Stimulated activated CD4-positive, alpha-beta T cell treated with anti-CD3 and anti-CD28 coated beads, TNF-alpha, amount 100 ng/mL, for 48 hours (primary cell): ENCODE measurements at places on chromosomes 7 and 10.
A peak's percentile ranks its signal among the peaks of the same experiment; 100 is the strongest.

- DNase-seq = peak; percentile 63
These were observed 55.8 kb upstream of the LANCL2 start for GRCh38 chr7:55309040-55309991.

DNA sequence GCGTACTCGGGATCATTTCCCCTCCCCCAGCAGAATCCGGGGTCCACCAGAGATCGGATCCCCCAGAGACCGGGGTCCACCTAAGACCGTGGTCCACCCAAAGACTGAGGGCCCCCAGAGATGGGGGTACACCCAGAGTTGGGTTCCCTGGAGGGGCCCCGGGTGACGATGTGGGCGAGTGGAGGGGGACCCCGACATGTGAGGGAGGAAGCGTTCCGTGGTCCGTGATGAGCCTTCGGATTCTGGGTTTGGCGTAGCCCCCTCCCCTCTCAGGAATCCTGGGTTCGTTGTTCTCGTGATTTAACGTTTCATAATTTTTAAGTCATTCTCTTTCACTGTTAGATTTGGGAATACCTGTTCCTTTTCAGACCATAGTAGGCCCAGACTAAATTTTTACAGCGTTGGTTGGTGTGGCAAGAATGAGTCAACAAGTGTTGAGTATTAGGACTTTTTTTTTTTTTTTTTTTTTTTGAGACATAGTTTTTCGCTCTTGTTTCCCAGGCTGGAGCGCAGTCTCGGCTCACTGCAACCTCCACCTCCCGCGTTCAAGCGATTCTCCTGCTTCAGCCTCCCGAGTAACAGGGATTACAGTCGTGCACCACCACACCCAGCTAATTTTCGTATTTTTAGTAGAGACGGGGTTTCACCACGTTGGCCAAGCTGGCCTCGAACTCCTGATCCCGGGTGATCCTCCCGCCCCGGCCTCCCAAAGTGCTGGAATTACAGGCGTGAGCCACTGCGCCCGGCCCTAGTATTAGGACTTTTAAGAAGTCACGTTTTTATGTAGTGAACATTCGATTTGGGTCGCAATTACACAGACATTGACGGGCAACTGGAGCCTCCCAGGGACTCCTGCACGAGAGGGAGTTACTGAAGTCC, 672 bp downstream of the GTPBP4 start:
- DNase-seq = peak; percentile 27

DNA sequence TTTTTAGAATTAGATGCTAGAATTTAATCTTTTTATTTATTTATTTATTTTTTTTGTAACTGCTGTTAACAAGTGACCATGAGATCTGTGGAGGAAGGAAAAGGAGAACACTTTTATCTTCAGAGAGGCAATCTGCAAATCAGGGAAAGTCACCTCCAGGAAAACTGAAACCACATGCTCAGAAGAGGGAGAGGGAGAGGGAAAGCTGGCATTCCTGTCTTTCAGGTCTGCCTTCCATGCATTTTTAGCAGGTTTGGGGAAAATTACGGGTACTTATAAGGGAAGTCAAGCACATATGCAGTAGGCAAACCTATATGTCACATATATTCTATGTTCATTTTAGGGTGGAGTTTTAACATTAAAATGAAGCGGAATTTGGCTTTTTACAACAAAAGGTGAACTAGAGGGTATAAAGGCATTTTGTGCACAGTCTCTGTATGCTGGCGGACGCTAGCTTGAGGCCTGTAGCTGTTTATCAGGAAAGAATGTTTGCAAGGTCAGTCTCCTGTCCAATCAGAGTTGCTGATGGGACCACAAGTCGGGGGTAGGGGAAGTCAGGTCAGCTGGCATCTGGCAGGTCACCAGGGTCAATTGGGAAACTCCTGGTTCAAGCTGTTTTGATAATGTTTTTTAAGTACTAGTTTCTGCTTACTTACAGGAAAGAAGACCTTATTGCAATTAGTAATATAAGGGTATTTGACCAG, 333.5 kb downstream of the GPR158 start:
- DNase-seq = no peak

GRCh38 chr7:106629516-106629915, 31.4 kb downstream of the CCDC71L start:
- no peak for DNase-seq

- DNase-seq = no peak
These were observed 11.2 kb downstream of the KCNMA1 start for GRCh38 chr10:77626266-77626935.

DNA sequence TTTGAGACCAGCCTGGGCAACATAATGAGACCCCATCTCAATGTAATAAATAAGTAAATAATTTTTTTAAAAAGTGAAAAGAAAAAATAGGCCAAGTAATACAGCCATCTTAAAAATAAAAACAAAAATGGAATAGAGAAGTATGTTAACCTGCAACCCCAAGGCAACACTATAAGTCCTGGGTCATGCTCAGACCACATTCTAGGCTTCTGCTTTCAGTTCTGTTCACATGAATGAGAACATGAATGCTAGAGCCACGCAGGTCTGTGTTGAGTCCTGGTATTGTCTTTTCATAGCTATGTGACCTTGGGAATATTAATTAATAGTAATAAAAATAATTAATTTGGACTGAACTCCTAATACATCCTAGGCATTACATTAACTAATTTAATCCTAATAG, 284.0 kb downstream of the AUTS2 start:
- DNase-seq = no peak

- DNase-seq = no peak
These were observed 64.6 kb downstream of the CUX1 start for GRCh38 chr7:101882005-101882421.

DNA sequence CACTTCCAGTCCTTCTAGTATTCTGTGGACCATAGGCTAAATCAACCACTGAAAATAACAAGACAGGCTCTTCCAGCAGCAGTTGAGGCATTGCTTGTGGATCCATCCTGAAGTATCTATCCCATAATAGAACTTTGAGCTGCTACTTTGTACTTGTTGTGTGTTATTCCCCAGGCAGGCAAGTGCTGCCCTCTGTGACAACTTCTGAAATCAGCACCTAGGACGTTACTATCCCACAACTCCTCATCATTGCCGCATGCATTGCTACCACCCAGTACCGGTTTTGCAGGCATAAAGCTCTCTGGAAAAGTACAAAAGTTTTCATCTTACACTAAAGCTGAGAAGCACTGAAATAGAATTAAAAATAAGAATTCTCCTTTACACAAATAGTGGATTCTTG, 145.3 kb downstream of the HTR7 start:
- DNase-seq = no peak

- DNase-seq = no peak
These were observed 43.2 kb downstream of the CCNY start for GRCh38 chr10:35379226-35380137.

DNA sequence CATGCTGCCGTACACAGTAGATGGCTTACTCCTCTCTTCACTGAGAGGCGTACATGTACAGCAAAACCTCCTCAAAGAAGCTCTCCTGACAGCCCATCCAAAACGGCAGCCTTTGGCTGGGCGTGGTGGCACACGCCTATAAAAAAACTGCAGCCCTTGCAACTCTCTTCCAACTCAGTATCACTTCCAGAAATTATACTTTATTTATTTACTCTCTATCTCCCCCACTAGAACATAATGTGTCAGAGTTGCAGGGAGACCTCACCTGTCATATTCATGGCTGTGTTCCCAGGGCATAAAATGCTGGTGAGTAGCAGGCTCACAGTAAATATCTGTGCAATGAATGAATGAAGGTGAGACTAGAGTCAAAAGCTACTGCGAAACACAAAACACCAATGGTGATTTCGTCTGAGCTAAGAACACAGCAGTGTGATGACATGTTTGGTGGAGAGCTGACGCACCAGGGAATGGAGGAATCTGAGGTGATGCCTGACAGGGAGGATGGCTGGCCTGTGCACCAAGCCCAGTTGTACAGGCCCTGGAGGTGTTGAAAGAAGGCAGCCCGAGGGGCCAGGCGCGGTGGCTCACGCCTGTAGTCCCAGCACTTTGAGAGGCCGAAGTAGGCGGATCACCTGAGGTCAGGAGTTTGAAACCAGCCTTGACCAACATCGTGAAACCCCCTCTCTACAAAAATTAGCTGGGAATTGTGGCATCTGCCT, 55.3 kb downstream of the COBL start:
- DNase-seq = no peak

DNA sequence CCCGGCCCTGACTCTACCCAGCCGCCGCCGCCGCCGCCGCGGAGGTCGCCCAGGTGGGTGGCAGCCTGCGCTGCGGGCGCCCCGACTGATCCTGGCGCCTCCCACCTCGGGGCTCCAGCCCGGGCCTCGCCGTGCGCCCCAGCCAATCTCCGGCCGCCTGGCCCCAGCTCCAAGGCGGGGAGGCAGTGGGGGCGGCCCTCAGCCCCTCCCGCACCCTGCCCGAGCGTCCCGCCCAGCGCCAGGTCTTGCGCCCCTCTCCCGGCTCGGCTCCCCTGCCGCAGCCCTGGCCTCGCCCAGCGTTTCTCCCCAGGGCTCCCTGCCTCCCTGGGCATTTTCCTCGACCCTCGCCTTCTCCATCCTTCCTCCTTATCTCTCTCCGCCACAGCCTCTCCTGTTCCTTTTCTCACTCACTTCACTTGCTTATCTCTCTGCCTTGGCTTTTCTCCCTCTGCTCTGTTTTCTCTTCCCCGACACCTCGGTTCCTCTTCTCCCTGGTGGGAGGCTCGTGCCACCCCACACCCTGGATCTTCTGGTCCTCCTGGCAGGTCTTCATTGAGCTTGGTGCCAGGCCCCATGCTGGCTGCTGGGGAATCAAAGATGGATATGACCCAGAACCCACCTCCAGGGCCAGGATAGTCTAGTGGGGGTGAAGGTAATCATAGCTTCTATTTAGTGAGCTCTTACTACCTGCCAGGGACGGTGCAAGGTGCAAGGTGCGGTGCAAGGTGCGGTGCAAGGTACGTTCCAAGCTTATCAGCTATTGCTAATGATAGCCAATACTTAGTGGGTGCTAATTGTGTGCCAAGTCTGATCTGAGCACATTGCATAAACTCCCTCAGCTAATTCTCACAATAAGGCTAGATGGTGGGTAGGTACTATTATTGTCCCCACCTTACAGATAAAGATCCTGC, at the start of gene SFRP5:
Gene SFRP5 (minus strand): TSS at position 87 of the 911 bp plus-strand sequence. CDS start 166 bp downstream, outside the sequence.
- no peak for DNase-seq

- DNase-seq = no peak
These were observed 134.4 kb downstream of the ARHGAP21 start for GRCh38 chr10:24589265-24589664.

DNA sequence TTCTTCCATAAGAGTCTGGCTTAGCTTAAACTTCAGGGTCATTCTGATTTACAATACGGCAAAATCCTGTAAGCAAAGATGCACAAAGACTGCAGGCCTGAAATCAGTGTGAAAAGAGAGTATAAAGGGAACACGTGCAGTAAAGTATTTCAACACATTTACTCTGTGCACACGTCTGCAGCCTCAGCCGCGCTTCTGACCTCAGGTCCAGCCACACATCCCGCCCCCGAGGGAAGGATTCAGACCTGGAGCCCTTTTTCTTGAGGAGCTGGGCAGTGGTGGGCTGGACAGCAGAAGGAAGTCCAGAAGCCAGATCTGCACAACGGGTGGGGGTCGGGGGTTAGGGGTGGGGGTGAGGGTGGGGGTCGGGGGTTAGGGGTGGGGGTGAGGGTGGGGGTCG, 58.9 kb upstream of the FAM20C start:
- DNase-seq = no peak

- DNase-seq = no peak
These were observed 81.0 kb downstream of the KIAA1549 start for GRCh38 chr7:138900035-138900828.

DNA sequence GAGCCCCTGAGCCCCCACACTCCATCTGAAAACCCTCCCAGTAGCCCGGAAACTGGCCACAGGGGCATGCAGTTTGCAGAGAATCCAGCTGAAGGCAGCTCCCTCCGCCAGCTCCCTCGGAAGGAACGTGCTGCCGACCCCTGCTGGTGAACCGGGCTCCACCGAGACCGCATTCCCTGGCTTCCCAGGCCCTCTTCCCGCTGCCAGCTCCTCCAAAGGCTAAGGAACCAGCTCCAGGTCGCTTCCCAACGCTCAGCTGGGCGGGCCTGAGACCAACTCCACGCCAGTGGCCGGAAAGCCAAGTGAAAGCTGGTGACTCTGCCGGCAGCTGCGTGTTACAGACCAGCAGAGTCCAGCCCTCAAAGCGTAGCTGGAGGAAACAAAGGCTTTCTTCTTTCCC, 35.8 kb downstream of the GPER1 start:
- no peak for DNase-seq

- DNase-seq = no peak
These were observed 163.6 kb upstream of the HPS1 start for GRCh38 chr10:98610301-98610700.

DNA sequence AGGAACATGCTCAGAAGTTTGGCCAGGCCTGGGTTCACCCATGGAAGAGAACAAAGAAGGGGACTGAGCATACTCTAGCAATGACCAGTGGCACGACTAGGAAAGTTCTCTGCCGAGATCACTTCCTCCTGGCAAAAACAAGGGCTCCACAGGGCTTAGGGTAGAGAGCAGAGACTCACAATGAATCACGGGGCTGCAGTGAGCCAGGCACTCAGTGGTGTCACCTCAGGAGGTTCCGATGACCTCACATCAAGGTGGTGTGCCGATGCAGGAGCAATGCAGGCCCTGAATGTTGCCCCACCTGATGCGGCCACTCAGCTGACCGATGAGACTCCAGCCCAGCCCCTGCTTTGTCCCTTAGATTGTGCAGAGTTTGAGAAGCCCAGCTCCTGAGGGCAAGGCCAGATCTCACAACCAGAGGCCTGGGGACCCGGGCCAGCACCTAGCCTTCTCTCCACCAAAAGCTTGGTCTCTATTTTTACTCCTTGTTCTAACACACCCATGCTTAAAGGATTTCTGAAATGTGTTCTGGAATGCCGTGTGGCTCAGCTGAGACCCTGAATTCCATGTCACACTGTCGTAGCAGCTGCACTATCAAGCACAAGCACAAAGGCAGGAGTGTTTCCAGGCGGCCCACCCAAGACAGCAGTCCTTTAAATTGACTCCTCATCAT, 60.9 kb downstream of the COBL start:
- DNase-seq = no peak

DNA sequence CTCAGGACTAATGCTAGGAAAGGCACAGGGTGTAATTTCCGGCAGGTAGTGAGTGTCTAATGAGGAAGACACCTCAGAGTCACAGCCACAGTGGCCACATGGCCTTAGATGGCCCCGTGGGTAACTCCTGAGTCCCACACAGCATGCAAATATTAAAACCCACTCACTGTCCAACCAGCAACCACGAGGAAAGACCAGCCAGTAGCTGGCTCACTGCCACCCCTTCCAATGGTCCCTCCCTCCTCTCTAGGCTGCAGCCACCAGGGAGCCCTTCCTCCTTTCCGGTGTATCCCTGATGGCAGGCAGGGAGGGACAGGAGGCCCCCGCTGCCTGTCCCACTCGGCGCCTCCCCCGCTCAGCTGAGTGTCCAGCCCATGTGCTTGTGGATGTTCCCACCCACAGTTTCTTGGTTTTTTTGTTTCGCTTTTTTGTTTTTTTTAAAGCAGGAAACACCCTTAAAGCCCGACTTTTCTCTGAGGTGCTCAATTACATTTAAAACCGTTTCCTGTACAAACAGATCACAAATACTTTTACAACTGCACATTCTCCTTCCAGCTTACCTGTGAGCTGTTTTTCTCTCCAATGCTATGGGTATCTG, 9.2 kb downstream of the BNIP3 start:
- no peak for DNase-seq

GRCh38 chr7:36316319-36316718, 73.3 kb upstream of the ANLN start:
- no peak for DNase-seq
